ENCODE measurements at places on chromosomes 6 and 20.

DNA sequence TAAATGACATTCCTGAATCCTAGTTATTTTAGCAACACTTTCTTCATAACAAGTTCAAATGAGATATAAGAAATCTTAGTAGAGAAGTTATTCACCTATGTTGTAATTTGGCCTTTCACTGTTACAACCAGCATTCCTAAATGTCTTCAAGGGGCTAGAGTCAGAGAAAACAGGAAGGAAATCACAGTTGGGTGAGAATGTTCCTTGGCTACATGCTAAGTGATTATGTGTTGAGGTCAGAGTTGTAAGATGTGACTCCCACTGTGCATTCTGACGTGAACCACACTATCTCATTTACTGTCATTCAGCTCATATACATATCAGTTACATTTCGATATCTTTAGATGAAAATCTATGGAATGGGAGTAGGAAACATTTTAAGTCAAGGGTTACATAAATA, 51.0 kb upstream of the MLIP start:
- DNase-seq: no peak

DNA sequence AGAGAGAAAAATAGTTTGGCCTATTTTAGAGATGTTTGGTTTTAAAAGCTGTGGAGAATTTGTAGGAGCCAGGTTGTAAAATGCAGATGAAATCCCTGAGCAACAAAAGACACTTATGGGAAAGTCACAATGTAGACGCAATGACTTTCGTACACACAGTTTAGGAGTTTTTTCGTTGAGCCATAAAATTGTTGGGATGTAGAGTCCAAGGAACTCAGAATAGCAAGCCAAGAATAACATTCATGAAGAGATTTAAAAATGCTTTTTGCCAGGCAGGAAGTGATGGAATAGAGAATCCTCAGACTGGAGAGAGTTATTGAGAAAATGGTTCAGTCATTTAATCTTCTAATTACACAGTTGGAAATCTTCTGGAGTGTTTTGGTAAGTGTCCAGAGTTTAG, 11.5 kb upstream of the PROKR2 start:
- no peak for DNase-seq

GRCh38 chr6:87289571-87289970, 32.8 kb upstream of the SMIM8 start:
- no peak for DNase-seq

DNA sequence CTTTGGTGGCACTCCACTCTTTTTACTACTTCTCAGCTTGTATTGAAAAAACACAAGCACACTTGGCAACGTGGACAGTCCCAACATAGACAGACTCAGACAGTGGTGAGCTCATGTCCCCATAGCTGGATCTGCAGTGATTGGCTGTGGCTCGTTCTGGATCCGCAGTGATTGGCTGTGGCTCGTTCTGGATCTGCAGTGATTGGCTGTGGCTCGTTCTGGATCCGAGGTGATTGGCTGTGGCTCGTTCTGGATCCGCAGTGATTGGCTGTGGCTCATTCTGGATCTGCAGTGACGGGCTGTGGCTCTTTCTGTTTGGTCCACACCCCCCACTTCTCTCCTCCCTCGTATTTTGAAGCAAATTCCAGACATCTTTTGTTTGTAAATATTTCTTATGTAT, 28.0 kb downstream of the OSBPL2 start:
- no peak for DNase-seq

- no peak for DNase-seq
These were observed 4.3 kb downstream of the GFRA4 start for GRCh38 chr20:3658716-3659491.

DNA sequence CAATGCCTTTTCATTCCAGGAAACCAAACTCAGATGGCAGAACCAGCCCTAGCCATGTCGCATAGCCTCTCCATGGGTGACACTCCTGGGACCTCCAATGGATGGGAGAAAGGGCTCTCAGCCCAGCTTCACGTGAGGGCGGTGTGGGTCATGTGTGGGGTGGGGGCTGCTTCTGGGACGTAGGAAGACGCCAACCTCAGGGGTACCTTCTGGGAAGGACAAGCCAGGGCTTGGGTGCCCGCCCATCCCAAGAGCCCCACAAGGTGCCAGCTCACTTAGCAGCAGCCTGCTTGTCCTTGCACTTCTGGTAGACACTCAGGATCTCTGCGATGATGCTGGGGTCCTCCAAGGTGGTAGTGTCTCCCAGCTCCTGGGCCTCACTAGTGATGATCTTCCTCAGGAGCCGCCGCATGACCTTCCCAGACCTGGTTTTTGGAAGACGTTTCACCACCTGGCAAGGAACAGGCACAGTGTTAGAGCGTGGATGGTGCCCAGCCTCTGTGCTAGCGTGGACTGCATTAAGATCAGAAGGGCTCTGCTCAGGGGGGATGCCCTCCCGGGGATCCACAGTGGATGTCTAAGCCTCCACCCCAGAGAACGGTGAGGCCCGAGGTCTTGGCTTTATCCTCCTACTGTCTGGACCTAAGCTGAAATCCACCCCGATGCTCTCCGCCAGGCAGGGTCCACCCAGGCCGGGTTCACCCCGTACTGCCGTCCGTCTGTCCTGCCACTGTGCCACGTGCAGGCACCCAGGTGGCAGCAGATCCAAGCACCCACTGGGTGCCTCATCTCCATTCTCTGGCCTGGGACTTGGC, 15.1 kb upstream of the APMAP start:
- no peak for DNase-seq

- DNase-seq: no peak
These were observed 315.1 kb downstream of the THBS2 start for GRCh38 chr6:168938546-168938945.

DNA sequence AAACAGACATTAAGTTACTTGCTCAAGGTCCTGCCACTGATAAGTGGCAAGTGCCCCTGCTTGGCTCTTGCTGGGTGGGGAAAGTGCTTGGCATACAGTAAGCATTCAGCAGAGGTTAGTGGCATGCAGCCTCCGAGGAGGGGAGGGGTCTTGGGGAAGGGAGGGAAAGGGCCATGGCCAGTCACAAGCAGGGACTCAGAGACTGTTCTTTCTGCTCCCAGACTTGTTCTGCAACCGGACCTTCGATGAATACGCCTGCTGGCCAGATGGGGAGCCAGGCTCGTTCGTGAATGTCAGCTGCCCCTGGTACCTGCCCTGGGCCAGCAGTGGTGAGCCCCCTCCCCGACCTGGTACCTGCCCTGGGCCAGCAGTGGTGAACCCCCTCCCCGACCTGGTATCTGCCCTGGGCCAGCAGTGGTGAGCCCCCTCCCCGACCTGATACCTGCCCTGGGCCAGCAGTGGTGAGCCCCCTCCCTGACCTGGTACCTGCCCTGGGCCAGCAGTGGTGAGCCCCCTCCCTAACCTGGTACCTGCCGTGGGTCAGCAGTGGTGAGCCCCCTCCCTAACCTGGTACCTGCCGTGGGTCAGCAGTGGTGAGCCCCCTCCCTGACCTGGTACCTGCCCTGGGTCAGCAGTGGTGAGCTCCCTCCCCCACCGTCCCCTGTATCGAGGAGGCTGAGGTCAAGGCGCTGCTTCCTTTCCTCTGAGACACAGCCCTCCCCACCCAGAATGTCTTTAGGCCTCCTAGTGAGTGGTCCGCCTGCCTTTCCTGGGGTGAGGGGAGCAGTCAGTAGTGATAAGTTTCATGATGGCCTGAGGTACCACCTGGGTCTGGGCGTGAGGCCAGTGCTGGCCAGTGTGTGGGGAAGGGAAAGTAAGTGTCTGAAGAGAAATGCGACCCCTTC, 8.9 kb downstream of the GLP1R start:
- no peak for DNase-seq

DNA sequence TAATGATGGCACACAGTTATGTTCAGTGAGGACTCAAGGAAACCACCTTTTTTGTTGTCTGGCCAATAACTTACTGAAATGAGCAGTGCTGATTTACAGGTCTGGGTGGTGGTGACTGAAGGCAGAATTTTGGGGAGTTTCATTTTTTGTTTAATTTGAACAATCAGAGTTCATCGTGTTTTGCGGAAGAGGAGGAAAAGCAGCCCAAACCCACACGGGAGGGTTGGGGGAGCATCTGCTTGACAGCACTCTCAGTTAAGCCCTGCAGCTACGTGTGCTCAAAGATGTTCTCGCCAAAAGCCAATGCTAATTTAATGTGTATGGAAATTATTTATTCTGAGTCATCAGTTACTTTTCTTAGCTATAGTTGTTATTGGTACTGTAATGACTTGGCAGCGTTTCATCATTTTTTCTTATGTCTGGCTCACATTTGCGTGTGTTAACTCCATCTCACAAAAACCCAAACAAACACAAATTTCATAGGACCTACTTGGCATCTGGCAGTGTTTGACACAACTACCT, 89.2 kb downstream of the UST start:
- no peak for DNase-seq

- DNase-seq: no peak
These were observed 30.4 kb upstream of the HIVEP2 start for GRCh38 chr6:142975365-142975764.

DNA sequence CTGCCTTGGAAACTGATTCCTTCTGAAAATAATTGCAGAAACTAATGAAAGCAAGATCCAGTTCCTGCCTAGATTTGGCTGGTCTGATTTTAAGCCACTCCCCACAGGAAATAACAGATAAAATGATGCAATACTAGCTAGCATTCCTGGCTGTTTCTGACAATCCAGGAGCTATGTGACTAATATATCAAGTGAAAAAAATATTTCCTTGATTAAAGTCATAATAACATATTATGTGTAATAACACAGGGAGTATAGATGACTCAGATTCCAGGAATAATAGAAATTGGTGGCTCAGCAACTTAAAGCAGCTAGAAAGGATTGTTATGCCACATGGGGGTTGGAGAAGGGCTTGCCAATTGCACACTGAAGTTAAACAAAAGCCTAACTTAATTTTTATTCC, 182.7 kb upstream of the SALL4 start:
- DNase-seq: no peak

DNA sequence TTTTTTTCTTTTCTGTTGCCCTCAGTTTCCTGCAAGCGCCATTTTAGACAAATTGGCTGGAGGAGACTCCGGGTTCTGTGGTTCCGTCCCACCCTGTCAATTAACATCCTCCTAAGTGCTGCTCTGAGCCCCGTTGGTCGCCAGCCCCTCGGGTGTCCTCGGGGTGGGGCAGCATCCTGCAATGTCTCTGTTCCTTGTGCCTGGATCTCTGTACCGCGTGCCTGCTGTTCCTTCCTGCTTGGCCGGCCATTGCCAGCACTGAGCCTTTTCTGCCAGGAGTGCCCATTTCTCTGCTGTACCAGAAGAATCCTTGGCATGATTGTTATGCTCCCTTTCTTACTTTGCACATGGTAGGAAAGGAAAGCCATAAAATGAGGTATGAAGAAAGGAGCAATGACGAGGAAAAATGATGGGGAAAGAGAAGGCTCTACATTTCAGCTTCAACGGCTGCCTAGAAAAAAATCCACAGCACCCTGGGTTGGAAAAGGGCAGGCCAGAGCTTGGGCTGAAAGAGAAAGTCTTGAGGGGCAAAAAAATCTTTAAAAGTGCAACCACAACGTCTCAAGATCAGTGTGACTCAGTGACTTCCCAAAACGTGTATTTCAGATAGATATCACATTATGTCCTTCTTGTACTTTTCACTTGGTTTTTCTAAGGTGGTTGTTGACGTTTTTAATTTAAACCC, 256.7 kb downstream of the CLIC5 start:
- DNase-seq: no peak

DNA sequence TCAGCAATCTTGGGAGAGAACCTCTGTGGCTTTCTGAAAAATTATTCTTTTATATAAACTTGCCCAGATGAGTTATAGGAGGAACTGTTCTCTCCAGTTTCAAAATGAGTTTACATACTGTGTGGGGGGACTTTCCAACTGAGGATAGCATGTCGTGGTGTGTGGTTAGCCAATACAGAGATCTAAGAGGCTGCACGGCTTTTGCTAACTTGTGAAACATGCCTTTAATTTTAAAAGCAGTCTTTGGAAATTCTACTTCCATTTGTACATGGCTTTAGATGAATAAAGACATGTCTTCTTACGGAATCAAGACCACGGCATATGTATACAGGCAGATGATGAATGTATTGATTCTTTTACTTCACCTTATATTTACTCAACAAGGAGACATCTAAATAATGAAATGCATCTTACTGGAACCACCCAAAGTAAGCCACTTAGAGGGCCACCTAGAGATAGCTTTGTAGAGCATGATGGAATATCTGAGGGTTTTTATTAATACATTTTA, 39.8 kb downstream of the HIVEP1 start:
- DNase-seq: no peak

DNA sequence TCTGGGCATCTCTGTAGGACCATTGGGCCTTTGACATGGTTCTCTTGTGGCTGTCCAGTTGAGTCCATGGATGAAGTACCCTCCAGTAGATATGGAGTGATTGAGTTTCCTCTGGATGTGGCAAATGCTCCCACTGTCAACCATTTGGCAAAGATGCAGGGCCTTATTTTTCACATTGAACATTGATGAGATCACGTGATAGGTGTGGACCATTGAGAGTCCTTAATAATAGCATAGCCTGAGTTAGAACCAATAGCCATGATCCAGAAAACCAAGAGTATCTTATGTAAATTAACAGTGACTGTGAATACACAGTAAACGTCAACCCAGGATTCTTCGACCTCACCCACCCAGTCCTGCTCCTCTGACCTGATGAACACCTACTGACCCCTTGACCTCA, 3.0 kb upstream of the PERP start:
- no peak for DNase-seq

GRCh38 chr6:7559196-7559595, 17.7 kb downstream of the DSP start:
- DNase-seq: no peak

GRCh38 chr6:124961777-124962638, at the start of gene RNF217:
Gene RNF217 (plus strand): TSS chr6:124962437. CDS start chr6:124962545, 108 bp downstream.
- DNase-seq: no peak

- DNase-seq: no peak
These were observed 20.2 kb upstream of the TNFAIP3 start for GRCh38 chr6:137846772-137847313.

DNA sequence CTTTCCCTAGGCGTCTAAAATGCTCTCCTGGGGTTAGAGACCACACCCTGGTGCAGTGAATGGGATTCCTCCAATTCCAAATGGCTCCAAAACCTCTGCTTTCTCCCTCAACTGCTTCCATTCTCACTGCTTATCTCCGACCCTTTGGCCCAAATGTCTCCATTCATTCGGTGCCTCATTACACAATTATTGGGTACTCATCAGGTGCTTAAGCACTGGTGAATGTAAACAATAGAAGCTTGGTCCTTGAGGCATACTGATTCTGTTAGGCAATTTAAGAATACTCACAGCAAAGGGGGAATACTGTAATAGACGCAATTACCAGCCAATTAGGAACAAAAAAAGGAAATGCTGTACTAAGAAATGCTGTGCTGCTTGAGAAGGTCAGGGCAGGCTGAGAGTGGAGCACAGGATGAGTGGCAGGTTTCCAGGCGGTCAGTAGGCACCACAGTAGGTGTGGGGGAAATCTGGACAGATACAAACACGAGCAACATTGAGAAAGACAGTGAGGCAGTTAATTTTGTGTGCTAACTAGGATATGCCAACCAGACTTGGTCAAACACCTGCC, 23.0 kb downstream of the GMDS start:
- DNase-seq: no peak

GRCh38 chr20:63645218-63645617, 8.0 kb downstream of the STMN3 start:
- no peak for DNase-seq

GRCh38 chr6:16712255-16712930, 48.9 kb downstream of the ATXN1 start:
- DNase-seq: no peak

All from stimulated activated CD8-positive, alpha-beta memory T cell treated with anti-CD3 and anti-CD28 coated beads, Interleukin-7, amount 100 ng/mL, for 1 hour (primary cell).